ENCODE measurements at places on chromosomes 3 and 15. TPM values are rescaled to one million over a fixed set of nuclear protein-coding genes. Genes with fewer than 3 reads are reported as not detected.

- DNase-seq = no peak
These were observed 18.9 kb upstream of the ONECUT1 start for GRCh38 chr15:52808996-52809395.

- DNase-seq = no peak
These were observed 30.2 kb downstream of the EPHB3 start for GRCh38 chr3:184591789-184592188.

- no peak for DNase-seq
These were observed 145.0 kb downstream of the LRRK1 start for GRCh38 chr15:101063891-101064794.

Gene ACP3
- total RNA-seq = not detected

Gene ATP8B4
- total RNA-seq = 3.5 TPM

DNA sequence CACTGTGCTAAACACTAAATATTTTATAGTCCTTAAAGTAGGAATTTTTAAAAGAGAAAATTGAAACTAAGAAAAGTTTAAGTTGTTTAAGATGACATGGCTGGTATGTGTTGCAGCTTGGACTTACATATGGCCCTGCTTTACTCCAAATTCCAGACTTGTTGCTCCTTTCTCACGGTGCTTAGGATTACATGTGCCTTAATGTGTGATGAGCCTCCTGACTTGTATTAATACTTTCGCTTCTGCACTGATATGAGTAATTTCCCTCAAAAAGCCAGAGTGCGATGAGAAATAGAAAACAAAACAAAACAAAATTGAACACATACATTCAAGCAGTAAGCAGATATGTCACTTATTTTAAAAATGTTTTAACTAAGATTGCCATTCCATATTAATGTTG, 250.2 kb downstream of the VGLL3 start:
- no peak for DNase-seq

DNA sequence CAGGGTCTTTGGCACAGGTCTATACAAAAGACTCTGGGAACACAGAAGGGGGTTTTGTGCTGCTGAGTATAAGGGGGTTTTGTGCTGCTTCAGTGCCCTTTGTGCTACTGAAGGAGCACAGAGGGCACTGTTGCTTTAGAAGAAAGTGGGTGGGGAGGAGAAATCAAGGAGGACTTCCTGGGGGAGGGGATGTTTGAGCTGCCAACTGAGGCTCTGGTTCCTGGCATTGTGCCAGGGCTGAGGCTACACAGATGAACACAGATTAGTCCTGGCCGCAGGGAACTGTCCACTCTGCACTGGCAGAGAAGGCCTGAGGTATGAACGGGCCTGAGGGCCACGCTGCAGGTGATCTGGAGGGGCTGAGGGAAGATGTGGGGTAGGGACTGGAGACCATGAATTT, 32.2 kb upstream of the SEC13 start:
- no peak for DNase-seq

GRCh38 chr3:124373524-124373923, 356.7 kb upstream of the UMPS start:
- no peak for DNase-seq

Gene TM4SF18
- not detected for total RNA-seq

DNA sequence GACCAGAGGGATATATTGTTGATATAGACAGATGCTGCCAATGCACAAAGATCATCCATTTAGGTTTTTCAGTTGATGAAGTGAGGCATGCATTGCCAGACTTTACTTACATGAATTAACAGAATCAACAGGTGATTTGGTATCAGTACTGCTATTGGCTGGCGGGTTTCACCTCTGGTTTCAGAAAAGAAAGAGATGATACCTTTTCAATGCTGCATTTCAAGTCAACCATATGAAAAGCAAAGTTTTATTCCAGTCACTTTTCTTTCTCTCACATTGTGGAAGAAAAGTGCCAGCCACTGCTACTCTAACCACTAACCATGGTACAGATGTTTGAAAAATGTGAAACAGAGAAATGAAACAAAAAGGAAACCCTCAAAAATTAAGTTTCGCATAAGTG, 289.1 kb downstream of the TIGIT start:
- DNase-seq = peak; percentile 18

- DNase-seq = peak; percentile 31
These were observed 1.5 kb downstream of the DUSP7 start for GRCh38 chr3:52054661-52055511.

Gene B3GALNT1
- 16.4 TPM for total RNA-seq

Gene ISL2
- total RNA-seq = 0.22 TPM

Gene ITIH4
- 6.8 TPM for total RNA-seq

Gene GRAMD1C
- total RNA-seq = 0.54 TPM

GRCh38 chr3:59992578-59992977, 942.8 kb upstream of the CFAP20DC start:
- peak; percentile 17 for DNase-seq

Measured in activated naive CD8-positive, alpha-beta T cell treated with anti-CD3 and anti-CD28 coated beads for 36 hours (primary cell).